NCI-H1694 (cell line): ENCODE measurements at places on chromosomes 6 and 20.

- no peak for DNase-seq
Measured at GRCh38 chr6:5084781-5085647, at the start of gene PPP1R3G. PPP1R3G (plus strand) TSS chr6:5085341; CDS start chr6:5085486, 145 bp downstream.

GRCh38 chr6:79081663-79082062 is 3.6 kb upstream of the PHIP start:
- no peak for DNase-seq

GRCh38 chr6:6277413-6277812 is 43.0 kb downstream of the F13A1 start:
- DNase-seq = no peak

GRCh38 chr20:59647271-59647670 is 42.9 kb downstream of the PHACTR3 start:
- no peak for DNase-seq

DNA sequence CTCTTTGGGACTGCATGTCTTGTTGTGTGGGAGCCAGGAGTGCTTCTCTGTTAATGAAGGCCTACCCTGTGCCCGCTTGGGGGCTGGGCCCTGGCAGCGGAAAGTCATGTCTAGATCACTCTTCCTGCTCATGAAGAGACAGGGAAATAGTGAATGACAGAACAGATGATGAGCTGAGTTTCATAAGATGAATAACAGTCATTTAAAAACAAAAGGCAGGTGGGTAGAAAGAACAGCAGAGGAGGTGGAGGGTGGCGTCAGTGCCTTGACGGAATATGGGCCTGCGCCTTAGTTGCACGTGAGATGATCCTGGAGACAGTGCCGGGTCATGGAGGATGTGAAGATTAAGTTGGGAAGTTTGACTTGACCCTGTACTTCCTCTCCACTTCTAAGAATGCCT is 85.5 kb downstream of the ARID1B start:
- DNase-seq = no peak

- no peak for DNase-seq
Measured at GRCh38 chr20:62413025-62413570, 6.0 kb upstream of the CABLES2 start.

DNA sequence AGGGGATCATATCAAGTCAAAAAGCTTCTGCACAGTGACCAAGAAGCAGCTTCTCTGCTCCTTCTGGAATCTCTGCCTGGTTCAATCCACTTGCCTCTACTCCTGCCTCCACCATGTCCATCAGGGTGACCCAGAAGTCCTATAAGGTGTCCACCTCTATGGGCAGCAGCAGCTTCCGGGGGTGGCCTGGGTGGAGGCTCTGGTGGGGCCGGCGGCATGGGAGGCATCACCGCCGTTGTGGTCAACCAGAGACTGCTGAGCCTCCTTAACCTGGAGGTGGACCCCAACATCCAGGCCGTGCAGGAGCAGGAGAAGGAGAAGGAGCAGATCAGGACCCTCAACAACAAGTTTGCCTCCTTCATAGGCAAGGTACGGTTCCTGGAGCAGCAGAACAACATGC is 159.3 kb downstream of the PRKN start:
- no peak for DNase-seq

DNA sequence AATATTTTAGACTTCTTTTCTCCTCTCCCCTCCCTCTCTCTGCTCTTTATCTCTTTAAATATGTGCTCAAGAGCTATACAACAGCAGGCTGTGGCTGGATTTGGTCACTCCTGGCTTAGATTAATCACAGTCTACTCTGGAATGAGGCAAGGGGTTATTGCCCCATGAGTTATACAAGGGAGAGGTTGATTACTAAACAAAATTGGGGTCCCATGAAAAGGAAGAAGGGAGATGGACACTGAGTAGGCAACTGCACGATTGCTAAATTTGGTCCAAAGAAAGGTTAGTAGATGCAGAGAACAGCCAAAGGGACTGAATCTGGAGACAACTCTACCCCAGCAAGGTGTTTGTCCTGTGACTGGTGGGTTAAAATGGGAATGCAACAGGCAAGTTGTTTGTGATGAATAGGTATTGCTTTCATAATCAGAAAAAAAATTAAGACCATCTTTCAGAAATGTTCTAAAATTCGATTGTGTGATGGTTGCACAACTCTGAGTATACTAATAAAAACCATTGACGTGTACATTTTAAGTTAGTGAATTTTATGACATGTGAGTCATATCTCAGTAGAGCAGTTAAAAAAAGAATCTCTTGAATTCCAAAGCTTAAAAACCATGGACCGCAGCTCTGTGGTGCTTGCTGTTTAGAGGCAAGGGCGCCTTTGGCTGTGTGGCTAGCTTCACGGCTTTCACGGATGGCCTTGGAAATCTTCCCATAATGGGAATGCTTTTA is 57.1 kb downstream of the KIZ start:
- no peak for DNase-seq

DNA sequence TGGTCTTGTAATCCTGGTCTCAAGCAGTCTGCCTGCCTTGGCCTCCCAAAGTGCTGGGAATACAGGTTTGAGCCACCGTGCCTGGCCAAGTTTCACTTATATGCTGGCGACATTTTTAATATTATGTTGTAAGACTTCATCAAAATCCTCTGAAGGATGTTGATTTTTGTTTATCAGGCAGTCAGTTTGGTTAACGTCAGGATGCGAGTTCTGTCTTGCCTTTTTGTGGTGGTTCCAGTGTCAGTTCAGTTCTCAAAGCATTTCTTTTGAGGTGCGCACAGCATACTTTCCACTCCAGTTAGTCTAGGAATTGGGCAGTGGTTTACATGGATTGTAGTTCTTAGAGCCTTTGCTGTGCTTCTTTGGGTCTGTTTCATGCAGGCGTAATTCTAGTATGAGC is 24.9 kb downstream of the SCAF8 start:
- no peak for DNase-seq

DNA sequence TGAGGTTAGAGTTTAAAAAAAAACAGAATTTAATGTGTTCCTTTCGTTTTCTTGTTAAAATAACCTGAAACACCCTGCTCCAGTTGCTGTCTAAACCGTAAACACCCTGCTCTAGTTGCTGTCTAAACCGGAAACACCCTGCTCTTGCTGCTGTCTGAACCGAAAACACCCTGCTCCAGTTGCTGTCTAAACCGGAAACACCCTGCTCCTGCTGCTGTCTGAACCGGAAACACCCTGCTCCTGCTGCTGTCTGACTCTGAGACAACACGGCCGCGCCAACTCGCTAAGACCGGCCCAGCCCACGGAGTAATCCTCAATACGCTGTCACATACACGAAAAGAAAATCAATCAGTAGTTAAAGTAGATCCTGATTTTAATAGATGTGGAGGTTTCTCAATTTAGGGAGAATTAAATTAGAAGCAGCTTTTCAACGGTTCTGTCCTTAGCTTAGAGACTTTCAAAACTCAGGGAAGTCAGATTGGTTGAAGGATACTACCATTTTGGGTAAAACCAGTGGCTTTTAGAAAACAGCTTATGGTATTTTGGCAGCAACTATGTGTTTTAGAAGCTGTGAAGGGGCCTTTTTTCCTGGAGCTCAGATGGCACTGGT is 98.3 kb downstream of the RAMACL start:
- no peak for DNase-seq

GRCh38 chr20:44041001-44041400 is 126.3 kb downstream of the TOX2 start:
- DNase-seq = no peak

- no peak for DNase-seq
Measured at GRCh38 chr20:19510611-19511010, 247.4 kb upstream of the RIN2 start.

GRCh38 chr6:87518453-87518852 is 45.7 kb downstream of the SLC35A1 start:
- no peak for DNase-seq

DNA sequence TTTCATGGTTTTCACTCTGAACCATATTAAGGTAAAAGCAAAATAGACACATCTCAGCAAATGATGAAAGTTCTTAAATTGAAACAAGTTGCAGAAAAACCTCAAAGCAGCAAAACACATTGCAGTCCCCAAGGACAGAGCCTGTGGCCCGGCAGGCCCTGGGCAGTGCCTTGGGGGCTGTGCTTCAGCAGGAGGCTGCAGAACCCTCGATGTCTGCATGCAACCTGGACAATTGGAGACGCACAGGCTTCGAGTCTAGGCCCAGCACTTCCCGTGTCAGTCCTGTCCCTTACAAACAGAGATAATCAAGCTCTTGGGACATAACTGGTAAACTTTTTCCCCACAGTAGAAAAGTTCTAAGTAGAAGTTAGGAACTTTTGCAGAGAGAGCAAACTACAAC is 9.2 kb downstream of the PYGB start:
- no peak for DNase-seq

DNA sequence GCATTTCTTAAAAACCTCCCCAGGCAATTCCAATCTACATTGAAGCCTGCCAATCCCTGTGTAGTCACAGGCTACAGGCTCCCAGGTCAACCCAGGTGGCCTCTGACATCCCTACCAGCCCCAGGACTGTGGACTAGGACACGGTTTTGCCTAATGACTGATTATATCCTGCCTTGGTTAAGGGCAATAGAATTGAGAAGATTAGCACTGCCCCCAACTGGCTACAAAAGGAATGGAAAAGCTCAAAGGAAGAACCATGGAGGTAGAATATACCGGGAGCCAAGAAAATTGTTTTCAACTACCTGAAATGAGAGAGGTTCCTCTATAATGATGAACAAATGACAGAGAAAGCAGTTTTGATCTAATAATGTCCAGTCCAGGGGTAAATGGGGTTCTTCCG is 421.1 kb upstream of the AGPAT4 start:
- DNase-seq = no peak

GRCh38 chr6:69162811-69163210 is 527.7 kb downstream of the ADGRB3 start:
- DNase-seq = no peak
